ENCODE measurements at places on chromosomes 4 and X.

DNA sequence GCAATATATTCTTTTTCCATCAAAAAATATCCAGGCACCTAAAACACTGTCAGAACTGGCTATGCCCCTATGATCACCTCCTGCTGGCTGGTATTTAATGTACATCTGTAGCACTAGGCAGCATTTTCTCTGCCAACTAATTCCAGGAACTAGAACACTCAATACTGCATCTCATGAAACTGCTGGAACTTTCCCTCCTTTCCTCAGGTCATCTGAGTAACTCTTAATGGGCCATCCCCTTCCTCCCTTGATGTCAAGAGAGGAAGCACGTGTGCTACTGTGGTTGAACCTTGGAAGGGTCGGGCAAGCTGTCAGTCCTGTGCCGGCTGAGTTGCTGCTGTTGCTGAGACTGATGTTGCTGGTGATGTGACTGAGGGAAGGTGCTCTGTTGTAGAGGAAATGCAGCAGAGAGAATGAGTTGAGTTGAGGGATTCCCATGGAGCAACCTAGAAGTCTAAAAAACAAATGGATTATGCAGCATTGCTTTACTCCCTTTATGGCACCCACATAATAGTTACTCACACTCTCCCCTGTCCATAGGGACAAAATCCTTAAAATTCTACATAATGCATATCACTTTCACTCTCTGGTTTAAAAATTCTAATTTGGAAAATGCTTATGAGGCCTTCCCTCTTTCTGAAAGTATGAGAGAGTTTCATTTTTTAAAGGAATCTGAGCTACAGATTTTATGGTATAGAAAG is 39.5 kb downstream of the TMEM165 start:
- H3K4me3 ChIP-seq: no peak overlapping the region
- no peak for DNase-seq
- H3K27ac ChIP-seq: no peak overlapping the region
- H3K36me3 ChIP-seq: no peaks in the 10 kb centered on the region
- H3K27me3 ChIP-seq: no peaks in the 10 kb centered on the region

DNA sequence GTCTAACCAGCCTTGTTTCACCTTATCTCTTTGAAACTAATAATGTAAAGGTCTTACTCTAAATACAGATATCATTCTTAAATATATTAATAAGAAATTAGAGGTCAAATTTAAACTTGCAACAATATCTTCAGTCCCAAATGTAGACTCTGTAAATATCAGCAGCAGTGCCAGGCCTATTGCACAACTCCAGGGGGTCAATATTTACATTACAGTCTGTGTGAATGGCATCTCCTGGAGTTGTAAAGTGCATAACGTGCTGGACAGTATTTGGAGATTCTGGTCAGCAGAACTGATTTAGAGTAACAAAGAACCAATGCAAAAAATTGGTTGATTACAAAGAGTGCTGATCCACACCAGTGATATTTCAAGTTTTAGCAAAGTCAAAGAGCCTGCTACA is 1225.9 kb downstream of the PCDH19 start:
- DNase-seq: no peak
- no peak overlapping the region for H3K27ac ChIP-seq
- H3K27me3 ChIP-seq: no peaks in the 10 kb centered on the region
- H3K4me1 ChIP-seq: no peaks in the 10 kb centered on the region
- no peak overlapping the region for H3K4me3 ChIP-seq

DNA sequence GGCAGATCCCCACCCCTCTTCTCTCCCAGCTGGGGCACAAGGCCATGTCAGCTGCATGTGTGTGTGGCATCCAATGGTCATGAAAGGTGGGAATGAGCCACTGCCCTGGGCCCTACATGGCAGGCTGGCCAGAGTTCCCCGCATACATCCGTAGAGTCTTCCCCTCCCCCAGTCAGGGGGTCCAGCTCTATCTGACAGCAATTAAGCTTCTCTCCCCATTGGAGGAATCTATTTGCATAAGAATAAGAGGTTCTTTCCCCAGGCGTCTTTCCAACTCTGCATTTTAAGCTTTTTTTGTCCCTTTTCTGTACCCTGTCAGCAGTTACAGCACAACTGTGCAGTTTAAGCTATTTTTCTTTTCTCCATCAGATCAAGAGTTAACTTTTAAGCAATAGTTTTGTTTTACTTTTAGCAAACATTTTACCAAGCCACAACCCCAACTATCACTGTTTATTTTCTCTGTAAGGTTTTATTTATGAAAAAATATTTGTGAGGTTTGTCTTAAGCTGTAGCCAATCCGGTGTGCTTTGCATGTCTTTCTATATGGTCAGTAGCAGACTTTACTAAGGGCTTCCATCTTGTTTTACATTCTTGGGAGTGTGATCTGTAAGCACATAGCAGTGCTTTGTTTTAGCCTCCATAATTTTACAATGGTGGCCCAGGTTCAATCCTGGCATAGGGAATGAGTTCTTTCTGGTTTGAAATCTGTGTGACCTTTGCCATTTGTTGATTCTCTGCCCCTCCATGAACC is 28.7 kb downstream of the NLRP2B start:
- H3K27ac ChIP-seq: no peak overlapping the region
- no peak overlapping the region for H3K4me3 ChIP-seq
- no peak for DNase-seq
- H3K36me3 ChIP-seq: peaks cover 23% of the 10 kb centered on the region
- H3K27me3 ChIP-seq: no peaks in the 10 kb centered on the region
- no peaks in the 10 kb centered on the region for H3K4me1 ChIP-seq

DNA sequence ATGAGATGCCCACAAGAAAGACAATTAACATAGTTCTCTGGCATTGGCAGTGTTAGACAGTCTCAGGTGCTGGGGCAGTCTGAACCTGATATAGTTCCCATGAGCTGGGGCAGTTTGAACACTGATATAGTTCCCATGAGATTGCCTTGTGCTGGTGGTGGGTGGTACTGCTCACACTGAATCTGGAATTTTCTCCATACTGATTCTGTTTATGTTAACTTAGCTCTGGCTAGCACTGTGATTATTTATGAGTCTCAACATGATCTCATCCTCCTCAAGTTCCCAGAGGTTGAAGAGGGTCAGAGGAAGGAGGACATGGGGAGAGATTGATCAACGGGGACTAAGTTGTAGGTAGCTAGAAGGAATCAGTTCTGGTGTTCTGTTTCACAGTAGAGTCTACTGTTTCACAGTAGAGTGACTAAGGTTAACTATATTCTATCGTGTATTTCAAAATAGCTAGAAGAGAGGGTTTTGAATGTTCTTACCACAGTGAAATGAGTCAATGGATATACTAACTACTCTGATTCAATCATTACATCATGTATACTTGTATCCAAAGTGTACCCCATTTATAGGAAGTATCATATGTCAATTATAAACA is 379.9 kb downstream of the ADAM29 start:
- H3K4me3 ChIP-seq: no peak overlapping the region
- H3K27ac ChIP-seq: no peak overlapping the region
- H3K27me3 ChIP-seq: no peaks in the 10 kb centered on the region
- no peak for DNase-seq
- H3K4me1 ChIP-seq: no peaks in the 10 kb centered on the region
- H3K36me3 ChIP-seq: no peaks in the 10 kb centered on the region

GRCh38 chrX:24357106-24357505 is 3.3 kb upstream of the SUPT20HL1 start:
- peaks cover 4% of the 10 kb centered on the region for H3K27me3 ChIP-seq
- no peaks in the 10 kb centered on the region for H3K4me1 ChIP-seq
- no peak for DNase-seq
- no peak overlapping the region for H3K27ac ChIP-seq

- no peak overlapping the region for H3K4me3 ChIP-seq
- H3K36me3 ChIP-seq: no peaks in the 10 kb centered on the region
- DNase-seq: no peak
- no peaks in the 10 kb centered on the region for H3K27me3 ChIP-seq
- H3K27ac ChIP-seq: no peak overlapping the region
Observed at GRCh38 chrX:136906921-136907510, 26.5 kb upstream of the RBMX start.

DNA sequence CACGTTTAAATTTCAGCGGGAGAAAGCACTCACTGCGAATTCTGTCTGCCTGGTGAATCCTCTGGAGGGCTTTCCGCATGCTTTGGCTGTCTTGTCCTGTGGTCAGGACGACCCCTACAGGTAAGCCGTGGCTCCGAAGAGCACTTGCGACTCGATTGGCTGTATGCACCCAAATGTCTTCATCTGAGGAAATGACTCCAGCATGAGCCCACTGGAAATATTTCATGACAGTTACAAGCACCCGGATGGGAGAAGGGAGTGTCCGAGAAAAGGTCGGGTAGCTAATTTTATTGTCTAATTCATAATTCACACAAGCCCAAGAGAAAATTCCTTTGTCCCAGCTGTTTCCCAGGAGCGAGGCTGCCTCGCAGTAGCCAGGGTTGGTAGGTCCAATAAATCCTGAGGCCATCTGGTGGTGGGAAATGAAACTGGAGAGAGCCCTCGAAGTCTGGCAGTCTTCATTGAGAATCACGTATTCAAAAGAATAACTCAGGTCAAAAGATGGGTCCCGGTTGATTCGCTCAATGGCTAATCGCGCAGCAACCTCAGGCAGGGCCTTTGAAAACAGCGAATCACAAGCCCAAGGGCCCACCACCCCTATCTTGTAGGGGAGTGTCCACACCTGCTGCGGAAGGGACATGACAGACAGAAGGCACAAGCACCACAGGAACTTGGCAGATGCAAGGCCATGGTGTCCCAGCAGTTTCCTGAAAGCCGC is 6.6 kb downstream of the GUCY2F start:
- no peaks in the 10 kb centered on the region for H3K4me1 ChIP-seq
- DNase-seq: peak; percentile 30
- H3K4me3 ChIP-seq: no peak overlapping the region
- H3K36me3 ChIP-seq: no peaks in the 10 kb centered on the region
- no peak overlapping the region for H3K27ac ChIP-seq

- H3K4me3 ChIP-seq: no peak overlapping the region
- no peak overlapping the region for H3K27ac ChIP-seq
- H3K4me1 ChIP-seq: no peaks in the 10 kb centered on the region
- H3K27me3 ChIP-seq: no peaks in the 10 kb centered on the region
Observed at GRCh38 chr4:182192511-182193181, 50.6 kb upstream of the TENM3 start.

DNA sequence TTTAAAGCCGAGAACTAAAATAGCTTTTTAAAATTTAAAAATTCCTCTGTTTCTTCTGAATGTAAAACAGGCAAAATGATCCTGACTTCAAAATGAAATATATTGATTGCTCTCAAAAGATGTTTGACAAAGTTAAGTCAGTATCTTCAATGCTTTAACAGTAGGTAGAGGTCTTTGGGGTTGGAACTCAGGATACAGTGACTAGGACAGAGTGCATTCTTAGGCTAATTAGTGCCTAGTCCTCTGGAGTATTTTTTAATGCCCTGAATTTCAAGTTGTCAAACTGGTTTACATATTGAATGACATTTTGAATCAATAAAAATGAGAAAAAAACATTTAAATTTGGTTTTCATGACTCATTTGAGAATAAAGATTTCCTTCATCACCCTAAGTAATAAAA is 877.3 kb downstream of the ADGRL3 start:
- no peak for DNase-seq
- no peak overlapping the region for H3K4me3 ChIP-seq
- H3K27me3 ChIP-seq: no peaks in the 10 kb centered on the region
- no peaks in the 10 kb centered on the region for H3K36me3 ChIP-seq
- no peak overlapping the region for H3K27ac ChIP-seq

DNA sequence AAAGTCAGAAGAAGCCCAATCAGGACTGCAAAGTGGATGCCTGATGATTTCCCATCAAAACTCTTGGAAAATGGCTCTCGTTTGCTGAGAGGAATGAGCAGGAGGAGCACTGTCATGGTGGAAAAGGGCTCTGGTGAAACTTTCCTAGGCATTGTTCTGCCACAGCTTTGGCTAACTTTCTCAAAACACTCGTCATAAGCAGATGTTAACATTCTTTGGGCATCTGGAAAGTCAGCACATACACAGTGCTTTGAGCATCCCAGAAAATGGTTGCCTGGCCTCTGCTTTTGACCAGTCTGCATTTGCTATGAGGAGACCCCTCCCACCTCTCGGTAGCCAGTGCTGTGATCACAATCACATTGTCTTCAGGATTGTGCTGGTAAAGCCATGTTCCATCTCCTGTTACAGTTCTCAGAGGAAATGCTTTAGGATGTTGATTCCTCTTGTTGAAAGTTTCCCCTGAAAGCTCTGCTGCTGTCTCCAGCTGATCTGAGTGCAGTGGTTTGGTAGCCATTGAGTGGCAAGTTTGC is 25.2 kb upstream of the TBC1D14 start:
- no peak overlapping the region for H3K4me3 ChIP-seq
- no peaks in the 10 kb centered on the region for H3K4me1 ChIP-seq
- DNase-seq: no peak

- no peak overlapping the region for H3K27ac ChIP-seq
- H3K36me3 ChIP-seq: no peaks in the 10 kb centered on the region
- no peak for DNase-seq
- no peak overlapping the region for H3K4me3 ChIP-seq
Observed at GRCh38 chr4:73661646-73662119, 41.4 kb upstream of the RASSF6 start.

DNA sequence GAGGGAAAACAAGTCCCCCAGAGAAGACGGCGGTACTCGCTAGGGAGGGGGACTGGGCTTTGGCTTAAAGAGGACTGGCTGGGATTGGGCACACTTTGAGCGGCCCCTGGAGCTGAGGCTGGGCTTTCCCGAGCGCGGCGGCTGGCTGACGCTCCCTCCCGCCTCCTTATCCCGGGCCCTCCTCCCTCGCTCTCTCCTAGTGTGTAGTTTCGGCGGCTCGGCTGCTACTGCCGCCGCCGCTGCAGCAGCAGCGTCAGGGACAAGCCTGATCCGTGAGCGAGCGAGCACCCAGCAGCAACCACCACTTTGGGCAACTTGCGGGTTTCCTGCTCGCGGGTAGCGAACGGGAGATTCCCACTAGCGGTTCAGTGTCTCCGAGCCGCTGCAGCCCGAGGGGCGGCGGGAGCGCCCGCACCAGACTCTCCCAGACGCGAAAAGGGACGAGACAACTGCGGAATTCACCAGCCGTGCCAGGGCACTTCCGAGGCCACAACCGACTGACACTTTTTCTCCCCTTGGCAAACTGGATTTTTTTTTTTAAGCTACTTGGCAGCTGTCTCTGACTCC is 632 bp upstream of the PCDH7 start:
- no peak for DNase-seq
- H3K27me3 ChIP-seq: no peaks in the 10 kb centered on the region
- H3K36me3 ChIP-seq: no peaks in the 10 kb centered on the region
